ENCODE measurements at places on chromosomes 7 and 10.

- DNase-seq: no peak
These were observed 809.2 kb downstream of the NXPH1 start for GRCh38 chr7:9242636-9243035.

DNA sequence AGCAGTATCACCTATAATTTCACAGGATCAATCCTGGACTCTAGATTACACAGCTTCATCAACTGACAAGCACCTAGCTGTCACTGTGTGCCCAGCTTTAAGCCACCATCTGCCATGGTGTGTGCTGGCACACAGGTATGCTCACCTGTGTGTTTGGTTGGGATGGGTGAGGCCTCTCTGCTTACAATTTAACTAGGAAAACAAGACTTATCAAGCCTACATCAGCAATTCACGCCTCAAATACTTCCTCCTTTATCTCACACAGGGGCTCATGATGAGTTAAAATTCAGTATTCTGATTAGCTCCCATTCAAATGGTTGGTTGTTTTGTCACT lies 608.2 kb downstream of the PARD3 start:
- DNase-seq: no peak

DNA sequence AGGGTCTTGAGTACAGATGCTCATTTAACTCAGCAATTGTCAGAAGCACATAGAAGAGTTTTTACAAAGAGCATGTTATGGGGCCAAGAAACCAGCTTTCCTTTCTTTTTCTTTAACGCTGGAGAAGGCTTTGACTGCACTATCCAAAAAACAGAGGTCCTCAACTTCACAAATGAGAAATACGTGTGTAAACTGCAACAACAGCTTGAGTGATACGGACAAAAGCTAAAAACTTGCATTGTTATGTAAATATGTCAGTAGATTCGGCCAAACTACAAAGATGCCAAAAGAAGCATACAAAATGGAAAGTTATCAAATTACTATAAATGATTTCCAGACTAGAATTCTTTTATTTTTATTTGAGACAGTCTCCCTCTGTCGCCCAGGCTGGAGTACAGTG lies 62.4 kb upstream of the C10orf90 start:
- DNase-seq: no peak

GRCh38 chr7:12066521-12066920 lies 144.6 kb upstream of the TMEM106B start:
- no peak for DNase-seq

DNA sequence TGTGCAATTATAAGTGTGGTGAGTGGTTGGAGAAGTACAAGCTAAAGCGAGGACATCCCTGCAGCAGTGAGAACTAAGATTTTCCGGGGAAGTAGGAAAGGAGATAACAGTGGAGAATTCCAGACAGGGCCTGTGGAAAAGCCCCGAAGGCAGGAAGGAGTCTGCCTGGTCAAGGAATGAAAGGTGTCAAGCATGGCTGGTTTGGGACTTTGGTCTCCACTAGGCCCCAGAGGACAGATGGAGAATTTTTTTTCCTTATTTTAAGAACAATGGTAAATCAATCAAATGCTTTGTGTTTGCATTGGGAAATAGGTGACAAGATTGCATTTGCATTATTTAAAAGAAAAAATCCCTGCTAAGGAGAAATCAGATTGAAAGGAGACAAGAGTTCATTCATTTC lies 3.2 kb upstream of the CEP55 start:
- DNase-seq: no peak

GRCh38 chr7:134873253-134873652 lies 93.8 kb downstream of the CALD1 start:
- DNase-seq: no peak

- DNase-seq: no peak
These were observed 122.7 kb downstream of the MAD1L1 start for GRCh38 chr7:2109936-2110609.

All from T-helper 2 cell (primary cell).